Myocyte (in vitro differentiated cells): ENCODE measurements at places on chromosomes 6 and 20. TPM values are rescaled to one million over a fixed set of nuclear protein-coding genes. Genes with fewer than 3 reads are reported as not detected.

The CD40 gene
- total RNA-seq, result 0.62 and 0.64 TPM in 2 replicates

The OXT gene
- total RNA-seq, result not detected in 2 replicates

The TAGAP gene
- total RNA-seq, result 0.05 and 0.10 TPM in 2 replicates

The LTA gene
- not detected in 2 replicates for total RNA-seq

The PPP1R14C gene
- not detected in 2 replicates for total RNA-seq

The TPMT gene
- total RNA-seq, result 8.3 and 13.2 TPM in 2 replicates

The GSTA2 gene
- not detected in 2 replicates for total RNA-seq

The CGA gene
- total RNA-seq, result not detected in 2 replicates

The BPIFB2 gene
- not detected in 2 replicates for total RNA-seq

The EFCAB8 gene
- 0.83 TPM in 1 of 2 replicates, not detected in the other for total RNA-seq

The WFDC12 gene
- total RNA-seq, result not detected in 2 replicates

The NRSN1 gene
- total RNA-seq, result not detected in 2 replicates

The BPIFB1 gene
- not detected in 2 replicates for total RNA-seq

The PHACTR1 gene
- total RNA-seq, result 2.4 and 7.9 TPM in 2 replicates
